ENCODE measurements at places on chromosomes 4 and X.

GRCh38 chr4:15948826-15949225 lies 10.3 kb upstream of the FGFBP1 start:
- DNase-seq, result no peak

GRCh38 chr4:186351668-186352194 lies 85.7 kb downstream of the F11 start:
- no peak for DNase-seq

DNA sequence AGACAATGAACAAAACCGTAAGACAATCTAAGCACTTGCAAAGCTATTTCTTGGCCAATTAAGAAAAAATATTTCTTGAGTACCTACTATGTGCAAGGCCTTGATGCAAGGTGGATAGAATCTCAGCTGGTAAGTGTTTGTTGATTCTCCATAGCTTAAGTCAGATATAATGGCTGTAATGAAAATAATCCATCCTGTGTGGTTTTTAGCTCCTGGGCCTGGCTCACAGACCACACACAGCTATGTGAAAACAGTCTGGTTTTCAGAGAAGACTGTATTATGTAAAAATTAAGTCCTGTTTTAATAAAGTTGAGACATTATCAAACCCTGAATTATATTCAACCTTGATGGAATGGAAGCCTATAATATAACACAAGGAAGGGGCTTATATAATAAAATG lies 7.8 kb upstream of the DDIT4L start:
- DNase-seq, result no peak

GRCh38 chr4:70801265-70801809 lies 38.4 kb downstream of the GRSF1 start:
- DNase-seq, result no peak

GRCh38 chr4:8554555-8555100 lies 25.6 kb upstream of the GPR78 start:
- DNase-seq, result no peak

DNA sequence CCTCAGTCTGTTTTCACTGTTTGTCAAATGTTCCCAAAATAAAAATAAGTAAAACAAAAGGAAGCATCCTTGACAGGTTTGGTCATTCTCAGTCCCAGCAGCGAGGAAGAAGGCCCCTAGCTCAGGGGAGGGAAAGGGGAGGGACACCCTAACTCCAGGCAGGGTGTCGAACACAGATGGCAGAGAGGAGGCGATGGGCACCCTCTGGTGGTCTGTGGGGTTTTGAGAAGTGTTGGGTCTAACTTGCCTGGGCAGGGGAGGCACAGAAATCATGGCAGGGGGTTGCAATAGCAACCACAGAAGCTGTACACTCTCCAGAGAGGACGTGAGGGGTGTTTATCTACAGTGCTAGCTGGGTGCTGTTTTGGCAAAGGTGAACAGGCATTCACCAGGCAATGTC lies 229.8 kb upstream of the SFRP2 start:
- DNase-seq, result peak; percentile 15

DNA sequence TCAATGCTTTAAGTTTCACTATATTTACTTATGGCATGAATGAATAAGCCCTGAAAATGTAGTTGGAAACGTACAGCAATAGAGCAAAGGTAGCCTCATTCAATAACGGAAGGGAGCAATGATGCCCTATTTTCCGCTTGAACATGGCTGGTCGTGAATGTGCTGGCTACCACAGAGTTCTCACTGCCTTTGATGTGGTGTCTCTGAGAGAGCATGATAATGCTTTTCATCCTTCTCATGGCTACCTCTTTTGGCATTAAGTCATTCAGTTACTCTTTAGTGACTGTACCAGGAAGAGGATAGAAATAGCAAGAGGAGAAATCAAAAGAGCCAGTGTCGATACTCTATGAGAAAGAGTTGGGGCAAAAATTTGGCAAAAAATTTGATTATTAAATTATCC lies 308.0 kb downstream of the PPP3CA start:
- peak; percentile 28 for DNase-seq

- DNase-seq, result no peak
Measured at GRCh38 chr4:20287246-20287645, 35.5 kb downstream of the SLIT2 start.

GRCh38 chr4:30182786-30183185 lies 537.4 kb upstream of the PCDH7 start:
- DNase-seq, result no peak

DNA sequence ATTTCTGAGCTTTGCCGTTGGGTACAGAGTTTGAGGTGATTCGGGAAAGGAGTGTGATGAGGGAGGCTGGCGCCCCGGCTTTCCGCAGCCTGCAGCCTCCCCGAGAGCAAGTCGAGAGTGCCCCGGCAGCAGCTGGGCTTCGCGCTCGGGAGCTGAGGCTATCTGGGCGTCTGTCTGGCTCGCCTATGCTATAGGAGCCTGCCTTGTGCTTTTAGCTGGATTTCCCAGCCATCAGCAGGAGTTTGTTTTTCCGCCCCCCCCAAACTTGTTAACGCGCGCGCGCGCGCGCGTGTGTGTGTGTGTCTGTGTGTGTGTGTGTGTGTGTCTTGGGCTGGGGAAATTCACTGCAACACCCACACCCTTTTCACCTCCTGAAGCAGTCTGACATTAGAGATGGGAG lies 765 bp upstream of the DGKK start:
- no peak for DNase-seq

DNA sequence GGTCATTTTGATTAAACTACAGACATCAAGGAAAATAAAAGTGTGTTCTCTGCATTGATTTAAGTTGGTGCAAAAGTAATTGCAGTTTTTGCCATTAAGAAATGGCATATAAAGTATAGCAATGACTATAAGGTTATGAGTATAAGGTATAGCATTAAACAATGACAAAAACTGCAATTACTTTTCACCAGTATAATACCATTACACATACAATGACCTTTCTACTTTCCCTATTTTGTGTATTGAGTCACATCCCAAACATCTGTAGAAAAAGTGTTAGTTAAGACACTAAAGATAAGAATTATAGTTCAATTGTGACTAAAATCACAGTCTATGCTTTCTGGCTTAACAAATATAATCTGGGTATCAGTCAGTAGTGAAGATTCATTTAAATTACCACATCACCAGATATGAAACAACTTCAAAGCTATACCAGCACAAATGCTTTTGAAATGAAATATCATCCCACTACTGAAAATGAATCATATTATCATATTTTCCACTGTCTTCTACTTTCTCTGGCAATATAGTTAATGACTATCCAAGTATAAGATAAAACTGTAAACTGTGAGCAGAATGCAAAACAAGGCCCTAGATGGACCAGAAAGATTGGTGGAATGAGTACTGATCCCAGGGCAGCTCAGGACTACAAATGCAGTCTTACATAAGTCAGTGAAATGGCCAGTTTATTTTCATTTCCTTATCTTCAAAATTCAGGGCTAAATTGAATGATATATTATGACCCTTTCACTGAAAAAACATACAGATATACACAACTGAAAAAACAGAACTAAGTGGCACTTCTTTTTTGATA lies 241.1 kb downstream of the ANTXR2 start:
- DNase-seq, result no peak

- DNase-seq, result no peak
Measured at GRCh38 chr4:108763226-108763593, 357 bp upstream of the ETNPPL start.

DNA sequence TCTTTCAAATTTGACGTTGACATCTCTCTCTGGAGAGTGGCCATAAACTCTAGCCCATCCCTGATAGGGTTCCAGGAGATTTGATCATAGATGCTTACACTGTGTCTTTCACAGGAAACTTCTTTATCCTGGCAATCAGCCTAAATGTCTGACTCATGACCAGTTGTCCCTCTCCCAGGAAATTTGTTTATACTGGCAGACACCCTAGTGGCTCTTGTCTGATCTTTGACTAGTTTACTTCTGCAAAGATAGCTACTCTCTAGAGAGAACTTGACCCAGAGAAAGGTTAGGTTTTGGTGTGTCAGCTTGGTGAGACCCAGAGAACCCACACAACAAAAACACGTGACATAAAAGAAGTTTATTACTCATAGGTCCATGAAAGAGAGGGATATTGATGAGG lies 509.8 kb downstream of the CENPC start:
- DNase-seq, result no peak

DNA sequence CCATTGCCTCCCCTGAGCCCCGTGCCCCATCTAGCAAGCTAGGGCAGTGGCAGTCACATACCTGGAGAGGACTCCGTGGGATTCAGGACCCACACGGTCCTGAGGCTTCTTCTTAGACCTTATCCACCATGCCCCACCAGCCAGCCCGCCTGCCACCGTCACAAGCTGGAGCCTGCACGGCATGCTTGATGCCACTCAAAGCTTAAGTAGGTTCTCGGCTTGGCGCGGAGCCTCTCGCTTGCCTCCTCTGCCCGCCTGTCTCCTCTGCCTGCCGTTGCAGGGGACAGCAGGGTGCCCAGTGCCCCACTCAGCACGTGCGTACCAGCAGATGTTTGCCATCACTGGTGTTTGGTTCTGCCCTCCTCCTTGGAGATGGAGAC lies 14.1 kb downstream of the PSAPL1 start:
- DNase-seq, result no peak

GRCh38 chr4:4415806-4416805 lies 29.2 kb downstream of the NSG1 start:
- no peak for DNase-seq

- DNase-seq, result no peak
Measured at GRCh38 chr4:110484767-110485166, 8.8 kb downstream of the ENPEP start.

- no peak for DNase-seq
Measured at GRCh38 chr4:41146716-41147506, 67.4 kb downstream of the APBB2 start.

DNA sequence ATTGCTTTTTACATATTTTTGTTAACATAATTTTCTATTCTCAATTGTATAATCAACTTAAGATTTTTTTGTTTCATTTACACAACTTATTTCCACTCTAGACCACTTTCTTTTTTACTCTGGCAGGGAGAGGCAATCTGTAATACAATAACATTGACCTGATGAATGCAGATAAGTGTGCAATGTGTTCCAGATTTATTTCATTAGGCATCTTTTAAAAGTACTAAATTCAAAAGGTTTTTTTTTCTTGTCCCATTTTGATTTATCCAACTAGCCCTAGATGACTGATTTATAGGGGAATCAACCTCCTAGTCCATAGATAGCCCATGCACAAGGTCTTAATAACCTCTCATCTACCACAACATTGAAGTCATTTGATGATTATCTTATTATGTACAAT lies 55.5 kb upstream of the AGTR2 start:
- DNase-seq, result no peak

- DNase-seq, result no peak
Measured at GRCh38 chrX:40971736-40972135, 113.5 kb upstream of the USP9X start.

GRCh38 chrX:9851890-9852289 lies 65.7 kb downstream of the SHROOM2 start:
- DNase-seq, result no peak

Data from stimulated activated CD8-positive, alpha-beta memory T cell treated with anti-CD3 and anti-CD28 coated beads, Interleukin-4, amount 100 ng/mL, for 24 hours (primary cell).